ENCODE measurements at places on chromosomes 2 and 18.

GRCh38 chr2:161033059-161033660 lies 127.1 kb upstream of the TANK start:
- no peak for DNase-seq

GRCh38 chr2:230137902-230138539 lies 69.3 kb upstream of the SLC16A14 start:
- no peak for DNase-seq

DNA sequence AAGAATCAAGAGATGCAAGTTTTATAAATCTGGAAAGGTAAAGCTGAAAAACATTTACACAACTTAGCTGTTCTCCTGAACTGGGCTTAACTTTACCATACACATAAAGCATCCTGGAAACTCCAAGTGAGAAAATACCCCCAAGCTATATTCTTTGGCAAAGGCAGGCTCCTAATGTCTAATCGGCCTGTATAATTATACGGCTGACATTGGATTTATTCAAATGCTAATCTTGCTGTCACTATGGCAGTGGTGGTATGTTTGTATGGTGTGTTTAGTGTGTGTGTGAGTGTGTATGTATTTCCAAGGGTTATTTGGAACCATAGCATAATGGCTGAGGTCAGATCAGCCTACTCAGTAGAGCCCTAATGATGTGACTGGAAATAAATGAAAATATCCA lies 1031.8 kb upstream of the ZEB2 start:
- DNase-seq: no peak

DNA sequence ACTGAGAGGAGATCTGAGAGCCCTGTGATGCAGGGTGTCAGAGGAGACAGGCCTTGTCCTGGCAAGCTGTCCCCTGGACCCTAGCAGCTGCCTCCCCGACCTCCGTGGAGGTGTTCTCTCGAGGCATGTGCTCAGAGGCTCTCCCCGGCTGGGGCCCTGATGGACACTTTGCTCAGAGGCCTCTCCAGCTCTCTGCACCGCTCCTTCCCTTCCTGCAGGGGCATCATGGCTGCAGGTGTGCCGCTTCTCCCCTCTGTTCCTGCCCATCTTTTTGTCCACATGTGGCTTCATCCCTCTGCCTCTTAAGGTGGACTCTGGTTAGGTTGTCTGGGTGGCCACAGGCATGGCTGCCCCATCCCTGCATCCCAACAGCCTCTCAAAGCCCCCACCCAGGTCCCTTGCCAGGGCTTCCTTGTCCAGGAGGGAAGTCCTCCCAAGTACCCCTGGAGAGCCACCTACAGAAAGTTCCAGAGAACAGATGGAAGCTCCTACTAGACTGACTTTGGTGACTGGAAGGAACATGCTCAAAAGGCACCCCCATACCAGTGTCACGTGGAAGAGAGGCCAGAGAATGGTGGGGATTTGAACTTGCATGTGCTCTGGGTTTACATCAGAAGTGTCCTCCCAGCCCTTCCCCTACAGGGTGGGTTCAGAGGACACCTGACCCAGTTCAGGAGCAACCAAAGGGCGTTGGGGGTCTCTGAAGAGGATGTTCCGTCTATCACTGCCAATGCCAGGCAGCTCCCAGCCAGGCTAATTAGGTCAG lies 120.4 kb downstream of the KLHL29 start:
- no peak for DNase-seq

DNA sequence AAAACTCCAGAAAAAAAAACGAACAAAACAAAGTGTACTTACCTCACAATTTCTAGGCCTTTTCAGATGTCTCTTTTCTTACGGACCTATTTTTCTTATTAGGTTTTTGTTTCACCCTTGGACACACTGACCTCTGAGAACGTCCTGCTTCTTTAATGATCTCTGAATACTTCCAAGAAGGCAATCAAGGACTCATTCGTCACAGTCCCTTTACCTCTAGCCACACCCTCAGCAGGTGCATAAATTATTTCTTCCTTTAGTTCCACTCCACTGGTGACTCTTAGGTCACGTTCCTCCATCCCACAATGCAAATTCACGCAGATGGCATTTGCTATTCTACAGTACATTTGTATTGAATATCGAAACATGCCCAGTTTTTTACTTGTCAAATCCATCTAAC lies 21.9 kb downstream of the PELI1 start:
- DNase-seq: no peak

DNA sequence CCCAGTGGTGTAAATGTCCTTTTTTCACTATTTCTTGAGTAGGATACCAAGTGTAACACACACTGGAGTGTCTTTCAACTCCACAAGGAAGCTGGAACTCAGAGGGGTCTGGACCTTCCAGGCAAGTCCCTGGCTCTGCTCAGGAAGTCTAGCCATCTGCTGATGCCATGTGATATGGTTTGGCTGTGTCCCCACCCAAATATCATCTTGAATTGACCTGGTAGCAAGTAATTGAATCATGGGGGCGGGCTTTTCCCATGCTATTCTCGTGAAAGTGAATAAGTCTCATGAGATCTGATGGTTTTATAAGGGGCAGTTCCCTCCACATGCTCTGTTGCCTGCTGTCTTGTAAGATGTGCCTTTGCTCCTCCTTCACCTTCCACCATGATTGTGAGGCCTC lies 99.4 kb upstream of the CDC42EP3 start:
- no peak for DNase-seq

GRCh38 chr2:157441072-157441454 lies 2.8 kb downstream of the CYTIP start:
- no peak for DNase-seq

DNA sequence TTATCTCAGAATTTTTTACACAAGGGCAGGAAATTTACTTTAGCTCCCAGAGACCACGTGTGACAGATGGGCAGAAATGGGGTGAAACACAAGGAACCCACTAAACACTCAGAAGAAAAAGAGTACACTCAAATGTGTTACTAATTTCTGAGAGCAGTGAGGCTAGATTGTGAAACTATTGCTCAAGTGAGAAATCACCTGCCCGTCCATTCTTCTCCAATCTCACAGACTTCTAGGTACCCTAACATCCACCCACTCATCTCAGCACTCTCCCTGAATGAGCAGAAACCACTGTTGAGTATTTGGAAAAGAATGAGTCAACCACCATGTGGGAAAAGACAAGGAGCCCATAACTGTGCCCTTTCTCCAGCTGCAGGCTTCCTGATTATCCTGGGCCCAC lies 293.0 kb upstream of the CDH2 start:
- DNase-seq: no peak

DNA sequence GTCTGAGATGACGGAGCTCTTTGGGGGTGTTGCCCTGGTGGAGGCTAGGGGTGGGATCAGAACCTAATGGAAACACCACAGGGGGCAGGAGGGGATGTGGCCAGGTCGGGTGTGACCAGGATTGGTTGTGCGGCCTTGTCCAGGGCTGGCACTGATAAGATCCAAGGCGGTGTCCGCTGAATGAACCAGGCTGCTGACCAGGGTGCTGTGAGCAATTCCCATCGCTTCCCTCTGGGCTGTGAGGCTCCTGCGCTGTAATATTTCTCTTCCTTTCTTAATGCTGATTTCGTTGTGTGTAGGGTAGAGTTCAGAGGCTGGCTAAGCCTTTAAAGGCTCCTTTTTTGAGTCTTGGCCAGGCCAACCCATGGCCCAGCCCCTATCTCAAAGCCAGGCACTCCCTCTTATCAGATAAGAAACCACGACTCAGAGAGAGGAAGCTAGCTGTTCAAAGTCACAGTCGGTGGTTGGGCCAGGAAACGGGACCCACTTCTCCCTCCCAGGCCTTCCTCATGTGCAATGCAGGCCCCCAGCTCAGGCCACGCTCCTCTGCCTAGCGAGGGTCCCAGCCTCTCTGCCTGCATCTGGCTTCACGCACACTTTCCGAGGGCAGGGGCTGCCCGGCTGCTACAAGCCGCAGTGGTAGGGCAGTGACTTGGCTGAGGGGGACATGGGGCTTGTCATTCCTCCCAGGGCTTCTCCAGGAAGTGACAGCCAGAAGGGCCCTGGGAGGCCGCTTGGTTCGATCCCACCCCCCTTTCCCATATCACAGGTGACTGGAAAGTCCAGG lies 26.0 kb upstream of the FOSL2 start:
- no peak for DNase-seq

- no peak for DNase-seq
These were observed 15.6 kb upstream of the FHOD3 start for GRCh38 chr18:36281936-36282335.

GRCh38 chr2:30410217-30410616 lies 36.8 kb upstream of the LCLAT1 start:
- no peak for DNase-seq

- DNase-seq: no peak
These were observed 81.8 kb downstream of the C1QL2 start for GRCh38 chr2:119076713-119077112.

DNA sequence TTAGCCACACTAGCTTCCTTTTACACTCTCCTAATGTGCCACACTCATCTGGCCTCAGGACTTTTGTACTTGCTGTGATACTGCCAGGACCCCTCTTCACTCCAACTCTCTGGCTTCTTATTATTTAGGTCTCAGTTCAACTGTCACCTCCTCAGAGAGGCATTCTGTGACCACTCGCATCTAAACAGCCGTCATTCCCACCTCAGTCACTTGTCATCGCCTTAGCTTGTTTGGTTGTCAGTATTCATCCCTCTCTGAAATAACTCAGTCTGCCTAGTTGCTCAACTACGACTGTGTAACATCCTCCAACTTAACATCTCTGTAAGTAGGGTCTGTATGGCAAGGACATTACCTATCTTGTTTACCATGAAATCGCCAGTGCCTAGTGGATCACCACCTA lies 27.2 kb downstream of the MGAT4A start:
- DNase-seq: no peak

- no peak for DNase-seq
These were observed 98.0 kb downstream of the MYO5B start for GRCh38 chr18:50096766-50097435.

GRCh38 chr2:155145758-155146229 lies 447.3 kb downstream of the KCNJ3 start:
- no peak for DNase-seq

DNA sequence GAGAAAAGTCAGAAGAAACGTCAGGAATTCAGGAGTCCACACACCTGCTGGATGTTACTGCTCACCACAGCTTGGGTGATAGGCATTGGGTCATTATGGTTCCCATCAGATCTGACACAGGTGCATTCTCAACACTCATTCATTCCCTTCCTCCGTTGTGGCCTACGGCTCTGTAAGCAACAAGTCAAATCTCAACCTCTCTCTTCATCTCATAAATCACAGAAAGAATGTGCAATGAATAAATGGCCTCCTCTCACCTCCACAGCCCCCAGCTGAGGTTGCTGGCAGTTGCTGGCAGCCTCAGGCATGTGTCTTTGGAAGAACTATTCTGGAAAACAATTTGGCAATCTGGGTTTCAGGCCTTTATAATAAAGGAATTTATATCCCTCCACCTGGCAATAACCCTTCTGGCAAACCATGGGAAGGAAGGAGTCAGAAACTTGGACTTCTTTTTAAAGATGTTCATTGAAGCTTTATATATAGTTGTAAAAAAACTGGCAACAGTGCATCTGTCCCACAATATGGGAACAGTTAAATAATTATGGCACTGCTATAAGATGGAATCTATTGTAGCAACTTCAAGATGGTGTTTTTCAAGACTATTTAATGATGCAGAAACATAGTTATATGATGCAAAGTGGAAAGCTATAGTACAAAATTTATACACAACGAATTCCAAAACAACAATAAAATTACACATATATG lies 175.4 kb downstream of the ANAPC1 start:
- DNase-seq: no peak

- DNase-seq: no peak
These were observed 204.0 kb upstream of the ID2 start for GRCh38 chr2:8477552-8478470.

DNA sequence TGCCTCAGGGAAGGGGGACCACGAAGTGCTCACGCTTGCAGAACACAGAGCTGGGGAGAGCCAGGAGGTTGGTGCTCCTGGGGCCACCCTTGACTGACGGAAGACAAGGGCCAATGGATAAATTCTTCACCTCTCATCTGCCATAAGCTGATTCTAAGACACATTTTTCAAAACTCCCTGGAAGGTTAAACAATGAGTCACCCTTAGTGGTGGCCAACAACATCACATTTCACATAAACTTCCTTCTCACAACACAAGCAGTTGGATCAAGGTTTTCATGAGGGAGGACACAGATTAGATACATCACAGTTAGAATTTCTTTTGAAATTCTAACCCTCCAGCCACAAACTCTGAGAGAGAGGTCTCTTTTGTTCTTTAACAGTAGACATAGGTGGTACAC lies 713.6 kb upstream of the POU3F3 start:
- no peak for DNase-seq

GRCh38 chr2:224175538-224175937 lies 136.5 kb upstream of the SERPINE2 start:
- no peak for DNase-seq

- no peak for DNase-seq
These were observed 26.8 kb downstream of the MOGAT1 start for GRCh38 chr2:222698276-222698675.

- DNase-seq: no peak
These were observed 381.1 kb upstream of the ST6GAL2 start for GRCh38 chr2:107267086-107267485.

- DNase-seq: no peak
These were observed 17.5 kb downstream of the RAB27B start for GRCh38 chr18:54845787-54846186.

DNA sequence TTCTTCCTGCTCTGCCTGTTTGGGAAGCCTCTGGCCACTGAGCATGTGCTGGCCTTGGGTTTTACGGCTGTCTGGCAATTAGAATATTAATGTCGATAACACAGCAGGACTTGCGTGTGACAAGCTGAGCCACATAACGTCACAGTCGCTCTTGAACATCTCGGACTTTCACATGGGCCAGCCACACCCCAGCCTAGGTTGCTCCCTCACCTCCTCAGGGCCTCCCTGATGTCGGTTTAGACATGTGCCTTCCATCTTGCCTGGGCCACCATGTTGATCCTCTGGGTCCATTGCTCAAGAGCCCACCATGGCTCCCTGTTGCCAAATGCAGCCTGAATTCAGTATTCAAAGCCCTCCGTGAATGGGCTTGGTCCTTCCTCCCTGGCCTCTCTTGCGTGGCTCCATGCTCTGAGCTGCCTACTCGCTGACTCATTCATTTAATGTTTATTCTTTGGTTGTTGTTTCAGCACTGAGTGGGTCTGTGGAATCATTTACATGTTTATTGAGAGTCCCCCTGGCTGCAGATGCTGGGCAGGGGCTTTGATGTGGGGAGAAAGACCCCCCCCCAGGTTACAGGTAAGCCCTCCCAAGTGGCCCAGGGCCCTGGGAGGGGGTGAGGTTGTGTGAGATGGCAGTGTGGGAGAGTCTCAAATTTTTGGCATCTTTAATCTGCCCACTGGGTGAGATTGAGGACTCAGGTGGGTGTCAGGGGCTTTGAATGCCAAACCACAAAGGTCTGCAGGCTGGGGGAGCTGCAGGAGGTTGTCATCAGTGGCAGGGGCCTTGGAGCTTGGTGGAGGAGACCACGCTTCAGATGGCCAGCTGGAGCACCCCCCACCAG lies 62.0 kb downstream of the ODC1 start:
- DNase-seq: no peak

- DNase-seq: no peak
These were observed 47.6 kb downstream of the PDE1A start for GRCh38 chr2:182379241-182379640.

- DNase-seq: no peak
These were observed 5.0 kb downstream of the TACR1 start for GRCh38 chr2:75194184-75194868.

All from D721Med (cell line).